ENCODE measurements at places on chromosomes 7 and 10. TPM values are rescaled to one million over a fixed set of nuclear protein-coding genes. Genes with fewer than 3 reads are reported as not detected.

DNA sequence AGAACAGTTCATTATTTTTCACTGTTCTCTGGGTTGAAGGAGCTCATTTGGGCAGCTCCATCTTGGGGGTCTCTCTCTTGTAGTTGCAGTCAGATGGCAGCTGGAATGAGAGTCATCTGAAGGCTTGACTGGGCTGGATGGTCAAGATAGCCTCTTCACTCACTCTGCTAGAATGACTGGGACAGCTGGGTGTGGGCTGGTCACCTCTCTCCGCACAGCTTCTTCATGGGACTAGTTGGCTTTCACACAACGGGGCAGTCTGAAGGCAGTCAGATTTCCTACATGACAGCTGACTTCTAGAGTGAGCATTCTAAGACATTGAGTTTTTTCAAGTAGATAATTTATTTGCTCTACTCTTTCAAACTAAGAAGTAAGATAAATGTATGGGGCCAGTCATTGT, 13.1 kb downstream of the PLEKHA1 start:
- DNase-seq = no peak
- no peaks in the 10 kb centered on the region for H3K27me3 ChIP-seq
- H3K4me3 ChIP-seq = no peak overlapping the region
- H3K4me1 ChIP-seq = peaks cover 18% of the 10 kb centered on the region
- peaks cover 13% of the 10 kb centered on the region for H3K36me3 ChIP-seq

- H3K4me1 ChIP-seq = no peaks in the 10 kb centered on the region
- no peak overlapping the region for H3K4me3 ChIP-seq
- no peaks in the 10 kb centered on the region for H3K27me3 ChIP-seq
- H3K27ac ChIP-seq = no peak overlapping the region
- DNase-seq = no peak
- H3K36me3 ChIP-seq = peaks cover 6% of the 10 kb centered on the region
These were observed 319.5 kb downstream of the DNAJB6 start for GRCh38 chr7:157656195-157656769.

- peak overlapping the region; percentile 83 for H3K27ac ChIP-seq
- H3K4me3 ChIP-seq = no peak overlapping the region
- no peaks in the 10 kb centered on the region for H3K36me3 ChIP-seq
- H3K27me3 ChIP-seq = no peaks in the 10 kb centered on the region
- DNase-seq = no peak
These were observed 7.9 kb downstream of the ANKRD1 start for GRCh38 chr10:90912854-90913479.

GRCh38 chr10:119500821-119501220, 41.7 kb downstream of the RGS10 start:
- no peaks in the 10 kb centered on the region for H3K4me1 ChIP-seq
- no peak overlapping the region for H3K4me3 ChIP-seq
- peaks cover 8% of the 10 kb centered on the region for H3K36me3 ChIP-seq

DNA sequence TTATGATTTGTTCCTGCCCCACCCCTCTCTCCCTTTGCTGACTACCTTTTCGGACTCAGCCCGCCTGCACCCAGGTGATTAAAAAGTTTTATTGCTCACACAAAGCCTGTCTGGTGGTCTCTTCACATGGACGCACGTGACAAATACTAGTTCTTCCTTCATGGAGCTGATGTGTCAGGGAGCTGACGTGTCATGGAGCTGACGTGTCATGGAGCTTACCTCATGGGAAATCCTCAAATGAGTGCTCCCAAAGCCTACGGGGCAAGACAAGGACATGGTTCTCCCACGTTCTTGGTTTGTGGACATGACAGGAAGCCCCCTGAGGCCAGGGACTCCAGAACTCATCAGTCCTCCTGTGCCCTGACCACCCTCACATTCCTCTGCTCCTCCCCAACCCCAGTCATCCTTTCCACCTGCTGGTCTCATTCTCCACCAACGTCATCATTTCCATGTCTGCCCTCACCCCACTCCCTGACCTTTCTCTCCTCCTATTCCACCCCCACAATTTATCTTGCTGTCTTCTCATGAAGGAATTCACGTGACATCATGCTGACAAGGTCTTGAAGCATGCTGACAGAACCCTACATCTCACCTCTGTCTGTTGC, 261.3 kb downstream of the TCERG1L start:
- no peaks in the 10 kb centered on the region for H3K36me3 ChIP-seq
- H3K27me3 ChIP-seq = no peaks in the 10 kb centered on the region
- H3K4me1 ChIP-seq = no peaks in the 10 kb centered on the region
- DNase-seq = no peak

VAX1 gene
- not detected for total RNA-seq

DNA sequence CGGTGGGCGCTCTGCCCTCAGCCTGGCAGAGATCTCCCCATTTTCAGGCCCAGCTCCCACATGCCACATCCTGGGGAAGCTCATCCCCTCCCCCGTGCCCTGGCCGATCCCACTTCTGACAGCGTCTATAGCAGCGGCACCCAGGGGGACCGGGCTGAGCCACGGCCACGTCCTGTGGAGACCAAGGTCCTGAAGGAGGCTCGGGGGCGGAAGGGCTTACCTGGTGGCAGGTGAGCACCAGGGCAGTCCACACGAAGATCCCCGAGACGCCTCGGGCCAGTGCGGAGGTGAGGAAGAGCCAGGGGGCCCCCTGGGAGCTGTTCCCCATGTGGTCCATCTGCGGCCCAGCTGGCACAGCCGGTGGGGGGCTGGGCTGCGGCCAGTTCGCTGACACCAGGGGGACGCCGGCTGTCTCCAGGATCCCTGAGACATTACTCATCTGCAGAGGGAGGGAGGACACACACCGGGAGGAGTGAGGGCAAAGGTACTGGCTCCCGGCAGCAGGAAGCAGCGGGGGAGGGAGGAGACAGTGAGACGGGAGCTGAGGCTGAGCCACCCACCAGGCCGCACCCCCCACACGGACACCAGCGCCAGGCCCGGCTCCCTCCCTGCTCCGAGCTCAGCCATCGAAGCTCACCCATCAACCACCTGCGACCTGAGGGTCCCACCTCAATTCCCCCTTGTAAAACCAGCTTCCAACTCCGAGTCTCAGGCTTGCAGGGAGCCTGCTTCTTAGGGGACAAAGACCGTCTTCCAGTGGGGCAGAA, 776 bp downstream of the TMEM184A start:
- peak; percentile 93 for DNase-seq
- H3K27ac ChIP-seq = peak overlapping the region; percentile 94
- no peaks in the 10 kb centered on the region for H3K27me3 ChIP-seq
- H3K4me1 ChIP-seq = peaks cover 19% of the 10 kb centered on the region

RSPH10B gene
- 0.10 TPM for total RNA-seq
